CD4-positive, alpha-beta T cell treated with Interferon gamma for 1 hour (primary cell): ENCODE measurements at places on chromosomes 16 and 17.
A peak's percentile ranks its signal among the peaks of the same experiment; 100 is the strongest.

GRCh38 chr17:28372203-28372944 is 880 bp downstream of the SARM1 start:
- DNase-seq = no peak

DNA sequence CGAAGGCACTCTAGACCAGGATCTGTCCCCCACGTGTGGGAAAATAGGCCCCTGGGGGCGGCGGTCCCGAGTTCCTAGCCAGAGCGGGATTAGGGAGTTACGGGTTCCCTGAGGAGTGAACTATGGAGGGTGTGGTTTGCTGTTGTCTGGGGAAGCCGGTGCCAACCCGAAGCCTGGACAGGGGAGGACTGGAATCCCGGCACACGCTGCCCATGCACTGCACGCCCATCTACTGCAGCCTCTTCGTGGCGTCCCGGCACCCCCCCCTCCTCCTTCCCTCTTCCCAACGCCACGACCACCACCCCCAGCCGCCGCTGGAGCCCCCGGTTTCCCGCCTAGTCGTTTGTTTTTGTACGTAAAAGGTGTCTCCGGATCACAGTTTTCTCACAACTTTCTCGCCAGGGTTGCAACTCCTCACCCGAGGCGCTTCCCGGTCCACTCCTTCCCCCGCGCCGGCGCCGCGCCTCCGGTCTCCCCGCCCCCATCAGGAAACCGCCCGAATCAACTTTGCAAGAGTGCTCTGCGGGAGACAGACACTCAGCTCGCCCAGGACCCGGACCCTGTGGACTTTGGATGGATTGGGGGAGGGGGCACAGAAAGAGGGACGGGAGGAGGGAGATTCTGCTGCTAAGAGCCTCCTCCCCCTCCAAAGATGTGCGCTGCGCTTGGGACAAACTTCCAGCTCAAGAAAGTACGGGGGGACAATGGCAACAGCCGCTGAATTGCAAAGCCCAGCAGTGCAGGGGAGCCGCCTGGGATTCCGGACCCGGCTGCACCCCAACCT is 1.4 kb upstream of the LHX1 start:
- no peak for DNase-seq

DNA sequence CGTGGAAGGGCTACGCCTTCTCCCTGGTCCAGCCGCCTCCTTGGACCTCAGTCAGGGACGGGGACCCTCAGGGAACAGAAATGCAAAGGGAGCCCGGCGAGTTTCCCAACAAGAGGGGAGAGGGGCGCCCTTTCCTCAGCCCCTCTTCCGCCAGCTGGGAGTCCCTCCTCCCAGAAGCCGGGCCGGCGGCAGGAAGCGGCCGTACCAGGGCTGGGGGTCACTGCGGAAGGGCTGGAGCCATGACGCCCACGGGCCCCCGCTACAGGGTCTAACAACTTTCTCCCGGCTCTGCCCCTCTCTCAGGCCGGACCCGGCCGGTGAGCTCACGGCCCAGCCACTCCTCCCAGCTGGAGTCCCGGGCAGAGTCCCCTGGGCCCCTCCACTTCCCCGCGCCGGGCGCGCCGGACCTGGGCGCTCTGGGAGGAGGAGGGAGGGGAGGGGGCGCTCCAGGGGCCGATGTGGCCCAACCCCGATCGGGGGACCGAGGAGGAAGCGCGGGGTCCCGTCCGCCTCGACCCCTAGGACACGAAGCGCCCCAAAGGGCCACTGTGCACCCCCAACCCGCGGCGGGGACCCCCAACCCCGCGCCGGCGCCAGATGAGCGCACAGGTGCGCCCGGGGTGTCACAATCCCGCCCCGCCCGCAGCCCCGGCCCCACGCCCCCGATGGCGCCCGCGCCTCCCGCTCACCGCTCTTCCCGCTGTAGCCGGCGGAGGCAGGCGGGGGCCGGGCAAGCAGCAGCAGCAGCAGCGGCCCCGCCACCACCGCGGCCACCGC is 578 bp downstream of the PGAP6 start:
- peak; percentile 27 for DNase-seq

GRCh38 chr17:38508954-38509771 is 80.9 kb downstream of the ARHGAP23 start:
- peak; percentile 69 for DNase-seq

DNA sequence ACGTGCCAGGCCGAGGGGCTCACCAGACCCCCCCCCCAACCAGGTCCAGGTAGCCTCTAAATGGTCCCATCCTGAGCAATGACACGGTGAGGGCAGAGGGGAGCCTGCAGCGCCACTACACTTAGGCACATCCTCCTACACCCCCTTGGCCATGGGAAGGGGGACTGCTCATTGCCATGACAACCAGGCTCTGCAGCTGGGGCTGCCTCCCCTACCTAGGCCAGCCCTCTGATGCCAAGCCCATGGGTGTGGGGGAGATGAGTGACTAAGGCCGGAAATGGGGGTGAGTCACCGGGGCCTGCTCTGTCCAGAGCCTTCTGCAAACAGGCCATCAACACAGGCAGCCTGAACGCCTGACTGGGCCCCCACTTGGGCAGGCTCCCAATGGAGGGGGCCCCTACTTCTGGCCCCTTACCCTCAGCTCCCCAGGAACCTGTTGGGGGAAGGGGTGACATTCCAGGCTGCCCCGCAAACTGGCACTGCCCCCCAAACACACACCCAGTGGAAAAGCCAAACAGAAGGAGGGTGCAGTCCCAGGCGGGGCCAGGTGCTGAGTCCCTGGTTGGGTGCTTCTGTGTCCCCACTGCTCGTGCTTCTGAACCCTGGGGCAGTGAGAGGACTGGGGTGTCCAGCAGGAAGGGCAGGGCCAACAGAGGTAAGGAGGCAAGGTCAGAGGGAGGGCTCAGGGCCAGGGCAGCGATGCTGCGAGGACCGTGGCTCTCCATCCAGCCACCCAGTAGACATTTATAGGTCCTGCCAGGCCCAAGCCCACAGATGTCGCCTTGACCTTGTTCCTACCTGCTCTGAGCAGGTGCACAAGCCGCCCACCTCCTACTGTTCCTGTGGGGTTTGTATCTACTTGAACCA is 8.2 kb downstream of the PLCD3 start:
- peak; percentile 64 for DNase-seq

- no peak for DNase-seq
Observed at GRCh38 chr16:66372898-66373155, 6.3 kb downstream of the CDH5 start.

DNA sequence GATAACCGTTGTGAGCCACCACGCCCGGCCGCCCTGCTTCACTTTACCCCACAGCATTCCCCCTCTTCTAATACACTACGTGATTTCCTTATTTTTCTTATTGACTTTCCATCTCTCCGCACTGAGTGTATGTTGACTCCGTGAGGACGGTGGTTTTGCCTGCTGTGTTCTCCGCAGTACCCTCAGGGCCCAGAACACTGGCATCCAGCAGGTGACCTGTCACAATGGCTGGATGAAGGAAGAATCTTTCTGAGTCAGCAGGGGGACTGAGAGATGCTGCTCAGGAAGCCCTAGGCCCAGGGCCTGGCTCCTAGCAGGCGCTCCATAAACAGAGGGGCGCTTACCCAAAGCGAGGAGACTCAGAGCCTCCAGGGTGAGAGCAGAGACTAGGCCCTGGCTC is 79.5 kb downstream of the RTN4RL1 start:
- no peak for DNase-seq

DNA sequence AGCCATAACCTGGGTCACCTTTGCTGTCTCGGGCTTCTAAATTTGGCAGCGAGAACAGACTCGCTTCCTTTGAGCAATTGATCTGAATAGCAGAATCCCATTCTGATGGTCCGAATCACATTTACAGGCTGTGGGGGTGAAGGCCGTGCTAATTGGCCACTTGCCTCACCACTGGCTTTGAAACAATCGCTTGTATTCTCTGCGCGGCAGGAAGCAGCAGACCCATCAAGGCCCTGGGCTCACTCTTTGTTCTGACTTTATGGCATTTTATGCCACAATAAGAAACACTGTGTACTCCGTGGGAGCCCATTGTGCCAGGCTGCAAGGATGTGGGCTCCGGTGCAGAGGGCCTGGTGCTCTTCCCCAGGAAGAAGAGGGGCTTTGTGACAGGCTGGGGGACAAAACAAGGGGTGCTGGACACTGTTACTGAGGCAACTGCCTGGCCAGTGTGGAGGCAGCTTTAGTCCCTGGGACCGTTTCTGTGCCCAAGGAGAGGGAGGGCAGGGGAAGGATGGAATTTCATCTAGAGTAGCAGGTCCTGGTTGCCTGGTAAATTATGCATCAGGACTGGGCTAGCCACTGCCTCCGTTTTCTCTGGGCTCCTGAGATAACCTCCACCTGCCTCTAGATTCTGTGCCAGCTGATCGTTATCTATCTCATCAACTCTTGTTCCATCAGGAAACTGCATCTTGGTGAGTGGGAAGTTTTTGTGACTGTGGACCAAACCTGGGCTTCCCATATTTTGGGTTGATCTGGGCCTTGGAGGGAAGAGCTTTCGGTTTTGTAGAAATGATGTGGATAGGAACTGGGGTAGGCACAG is 78.5 kb downstream of the MRC2 start:
- no peak for DNase-seq

- DNase-seq = no peak
Observed at GRCh38 chr17:4256952-4257351, 6.8 kb downstream of the ANKFY1 start.

DNA sequence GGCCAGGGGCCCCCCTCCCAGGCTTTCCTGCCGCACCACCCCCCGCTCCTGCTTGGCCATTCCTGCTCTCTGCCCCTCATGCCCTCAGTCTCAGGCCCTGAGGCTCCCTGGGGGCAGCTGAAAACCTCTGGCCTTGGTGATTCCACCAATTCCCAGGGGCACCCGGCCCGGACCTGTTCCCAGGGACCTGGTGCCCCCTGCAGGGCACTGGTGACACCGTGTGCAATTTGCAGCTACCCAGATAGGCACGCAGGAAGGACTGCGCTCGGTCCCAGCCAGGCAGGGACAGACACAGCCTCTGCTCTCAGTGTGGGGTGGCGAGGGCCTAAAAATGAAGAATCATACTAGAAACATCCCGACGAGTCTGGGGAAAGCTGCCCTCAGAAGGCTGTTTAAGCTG is 13.4 kb downstream of the WFDC1 start:
- DNase-seq = no peak

- no peak for DNase-seq
Observed at GRCh38 chr17:50219939-50220465, 18.6 kb upstream of the COL1A1 start.

- DNase-seq = no peak
Observed at GRCh38 chr17:63911041-63911635, at the start of gene CSHL1. TSS of gene CSHL1 (minus strand) at chr17:63911258. CDS start at chr17:63911196, 62 bp downstream.

DNA sequence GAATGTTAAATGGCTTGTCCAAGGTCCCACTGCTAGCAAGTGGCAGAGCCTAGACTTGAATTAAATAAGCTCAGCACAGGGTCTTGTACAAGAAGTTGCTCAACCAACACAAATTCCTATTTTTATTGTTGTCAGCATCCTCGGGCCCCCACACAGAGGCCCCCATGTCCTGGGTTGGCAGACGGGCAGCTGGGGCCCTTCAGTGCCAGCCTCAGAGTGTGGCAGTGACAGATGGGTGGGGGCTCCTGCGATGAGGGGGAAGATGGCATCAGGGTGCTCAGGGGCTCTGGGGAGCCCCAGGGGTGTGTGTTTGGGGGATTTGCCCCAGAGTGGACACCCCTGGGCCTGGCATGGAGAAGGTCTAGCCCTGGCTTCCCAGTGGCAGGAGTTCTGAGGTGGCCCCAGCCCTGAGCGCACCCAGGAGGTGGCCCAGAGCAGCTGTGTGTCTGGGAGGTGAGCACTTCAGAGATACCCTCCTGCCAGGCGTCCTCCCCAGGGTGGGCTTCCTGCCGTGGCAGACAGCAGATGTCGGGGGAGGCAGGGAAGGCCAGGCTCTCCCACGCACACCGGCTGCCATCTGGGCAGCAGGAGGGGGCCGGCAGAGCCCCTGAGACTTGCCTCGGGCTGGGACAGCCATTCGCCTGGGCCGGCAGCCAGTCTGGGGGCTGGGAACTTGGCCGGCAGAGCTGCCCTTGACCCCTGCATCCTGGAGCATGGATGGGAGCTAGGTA is 150.8 kb downstream of the C16orf78 start:
- no peak for DNase-seq
